ENCODE measurements at places on chromosomes 11 and 22. TPM values are rescaled to one million over a fixed set of nuclear protein-coding genes. Genes with fewer than 3 reads are reported as not detected.

The SYT7 gene
- total RNA-seq, result not detected

The PGA3 gene
- not detected for total RNA-seq

The TEF gene
- total RNA-seq, result 2.2 TPM

The LRRC75B gene
- total RNA-seq, result 0.99 TPM

The RAG1 gene
- total RNA-seq, result 0.30 TPM

The SESN3 gene
- 84.4 TPM for total RNA-seq

The P2RY2 gene
- total RNA-seq, result not detected

The BTG4 gene
- not detected for total RNA-seq

The MYRF gene
- total RNA-seq, result 1.9 TPM

The ASCL2 gene
- 0.48 TPM for total RNA-seq

The OR8G5 gene
- not detected for total RNA-seq

The CCDC73 gene
- total RNA-seq, result not detected

The CNGA4 gene
- 0.22 TPM for total RNA-seq

Measured in activated naive CD4-positive, alpha-beta T cell treated with anti-CD3 and anti-CD28 coated beads, Interleukin-2, amount 10 ng/mL, durations not matched to agents 5 hours and 36 hours (primary cell).